Stimulated activated CD4-positive, alpha-beta T cell treated with anti-CD3 and anti-CD28 coated beads, Interleukin-1b, Interleukin-23, amount 100 ng/mL, for 1 hour (primary cell): ENCODE measurements at places on chromosomes 16 and 17.

DNA sequence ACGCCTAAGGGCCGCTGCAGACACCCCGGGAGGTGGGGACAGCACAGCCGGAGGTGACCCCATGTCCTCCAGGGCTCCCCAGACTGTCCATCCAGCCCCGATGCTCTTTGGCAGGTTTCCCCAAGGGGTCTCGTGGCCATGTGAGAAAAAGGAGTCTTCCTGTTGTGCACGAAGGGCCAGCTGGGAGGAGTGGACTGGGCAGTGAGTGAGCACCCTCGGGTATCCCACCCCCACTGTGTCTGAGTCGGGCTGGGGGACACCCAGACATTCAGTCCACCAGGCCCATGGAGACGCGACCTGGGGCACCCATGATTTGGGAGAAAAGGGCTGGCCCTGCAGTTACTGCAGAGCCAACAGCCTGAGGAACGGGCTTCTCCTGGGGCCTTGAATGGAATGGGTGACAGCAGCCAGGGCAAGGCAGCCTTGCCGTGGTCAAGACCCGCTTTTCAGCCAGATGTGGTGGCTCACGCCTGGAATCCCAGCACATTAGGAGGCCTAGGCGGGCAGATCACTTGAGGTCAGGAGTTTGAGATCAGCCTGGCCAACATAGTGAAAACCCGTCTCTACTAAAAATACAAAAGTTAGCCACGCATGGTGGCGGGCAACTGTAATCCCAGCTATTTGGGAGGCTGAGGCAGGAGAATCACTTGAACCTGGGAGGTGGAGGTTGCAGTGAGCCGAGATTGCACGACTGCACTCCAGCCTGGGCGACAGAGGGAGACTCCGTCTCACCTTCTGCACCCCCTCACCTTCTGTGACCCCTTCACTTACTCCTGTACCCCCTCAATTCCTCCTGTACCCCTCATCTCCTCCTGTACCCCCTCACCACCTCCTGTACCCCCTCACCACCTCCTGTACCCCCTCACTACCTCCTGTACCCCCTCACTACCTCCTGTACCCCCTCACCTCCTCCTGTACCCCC, 24.1 kb upstream of the CAPN15 start:
- no peak for DNase-seq

GRCh38 chr16:85863384-85863774, 35.6 kb upstream of the IRF8 start:
- no peak for DNase-seq

GRCh38 chr16:68948230-68948910, 105.0 kb downstream of the TANGO6 start:
- DNase-seq, result no peak

- DNase-seq, result no peak
Measured at GRCh38 chr16:84312783-84313382, 18.2 kb downstream of the WFDC1 start.

DNA sequence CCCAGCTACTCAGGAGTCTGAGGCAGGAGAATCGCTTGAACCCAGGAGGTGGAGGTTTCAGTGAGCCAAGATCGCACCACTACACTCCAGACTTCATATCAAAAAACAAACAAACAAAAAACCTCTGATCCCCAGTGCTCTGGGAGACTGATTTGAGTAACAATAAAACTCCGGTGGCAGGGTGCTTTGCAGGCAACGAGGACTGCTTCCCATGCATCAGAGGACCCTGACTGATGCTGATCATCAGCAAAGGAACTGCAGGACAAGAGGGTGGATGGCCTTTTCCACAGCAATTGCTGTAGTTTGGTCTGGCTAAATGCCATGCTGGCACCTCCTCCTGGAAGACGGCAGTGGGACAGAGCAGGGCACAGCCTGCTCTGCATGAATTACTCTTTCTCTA, 6.4 kb upstream of the SLC39A11 start:
- no peak for DNase-seq

- peak; percentile 28 for DNase-seq
Measured at GRCh38 chr17:32609085-32609484, 122.3 kb downstream of the CDK5R1 start.
